Glomerular endothelial cell (primary cell): ENCODE measurements at places on chromosomes 16 and 17. TPM values are rescaled to one million over a fixed set of nuclear protein-coding genes. Genes with fewer than 3 reads are reported as not detected.

MYLK3 gene
- 0.06 TPM in 1 of 2 replicates, not detected in the other for total RNA-seq

ASPA gene
- total RNA-seq = not detected in 2 replicates

KRTAP1-5 gene
- total RNA-seq = 0.29 and 0.82 TPM in 2 replicates

GP1BA gene
- total RNA-seq = not detected in 2 replicates

OR1A1 gene
- total RNA-seq = not detected in 2 replicates

UBB gene
- 1,074 and 1,076 TPM in 2 replicates for total RNA-seq

KRT12 gene
- not detected in 2 replicates for total RNA-seq

PRKCB gene
- total RNA-seq = not detected in 2 replicates

SLC5A10 gene
- not detected in 2 replicates for total RNA-seq

KCNAB3 gene
- 0.12 and 2.1 TPM in 2 replicates for total RNA-seq

ALDOC gene
- 14.1 and 23.8 TPM in 2 replicates for total RNA-seq

ZG16 gene
- total RNA-seq = not detected in 2 replicates

EFTUD2 gene
- total RNA-seq = 71.1 and 98.6 TPM in 2 replicates

CCDC40 gene
- total RNA-seq = 2.6 and 4.9 TPM in 2 replicates

SLC6A2 gene
- total RNA-seq = not detected in 2 replicates

IGSF6 gene
- total RNA-seq = not detected in 2 replicates

PRR35 gene
- not detected in 2 replicates for total RNA-seq

HSPB9 gene
- not detected in 2 replicates for total RNA-seq

SLC13A2 gene
- total RNA-seq = not detected in 2 replicates

ADCY9 gene
- total RNA-seq = 13.6 and 18.3 TPM in 2 replicates

RNF43 gene
- 0.05 TPM in 1 of 2 replicates, not detected in the other for total RNA-seq

ABCC6 gene
- total RNA-seq = 0.10 and 0.23 TPM in 2 replicates

TMEM114 gene
- total RNA-seq = not detected in 2 replicates

ZNRF1 gene
- 39.3 and 50.2 TPM in 2 replicates for total RNA-seq

SOX15 gene
- not detected in 2 replicates for total RNA-seq

NGFR gene
- not detected in 2 replicates for total RNA-seq

KIFC3 gene
- 52.2 and 76.7 TPM in 2 replicates for total RNA-seq

YBX2 gene
- not detected in 2 replicates for total RNA-seq

LDAF1 gene
- 33.3 and 67.4 TPM in 2 replicates for total RNA-seq

GAS7 gene
- 1.1 and 1.2 TPM in 2 replicates for total RNA-seq
